Head of caudate nucleus (tissue), 42 donors: ENCODE measurements at places on chromosomes 3 and 15.

DNA sequence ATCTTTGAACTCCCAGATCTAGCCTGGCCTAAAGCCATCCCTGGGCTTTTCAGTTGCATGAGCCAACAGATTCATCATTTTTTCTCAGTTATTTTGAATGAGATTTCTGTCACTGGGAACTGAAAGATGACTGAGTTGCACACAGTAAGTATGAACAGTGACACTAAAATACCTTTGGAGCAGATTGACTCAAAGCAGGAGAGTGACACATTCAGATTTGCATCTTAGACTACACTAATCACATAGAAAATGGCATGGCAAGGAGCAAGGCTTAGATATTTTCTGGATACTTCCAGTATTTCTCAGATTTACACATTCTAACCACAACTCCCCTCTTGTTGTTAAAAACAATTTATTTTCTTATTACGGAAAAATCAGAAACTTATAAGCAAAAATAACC is 32.8 kb downstream of the SEC62 start:
- no peak for DNase-seq

- DNase-seq, result no peak
Measured at GRCh38 chr3:197882586-197882985, 67.4 kb upstream of the RPL35A start.

GRCh38 chr15:57218826-57219576 is 157.3 kb upstream of the CGNL1 start:
- DNase-seq, result no peak

DNA sequence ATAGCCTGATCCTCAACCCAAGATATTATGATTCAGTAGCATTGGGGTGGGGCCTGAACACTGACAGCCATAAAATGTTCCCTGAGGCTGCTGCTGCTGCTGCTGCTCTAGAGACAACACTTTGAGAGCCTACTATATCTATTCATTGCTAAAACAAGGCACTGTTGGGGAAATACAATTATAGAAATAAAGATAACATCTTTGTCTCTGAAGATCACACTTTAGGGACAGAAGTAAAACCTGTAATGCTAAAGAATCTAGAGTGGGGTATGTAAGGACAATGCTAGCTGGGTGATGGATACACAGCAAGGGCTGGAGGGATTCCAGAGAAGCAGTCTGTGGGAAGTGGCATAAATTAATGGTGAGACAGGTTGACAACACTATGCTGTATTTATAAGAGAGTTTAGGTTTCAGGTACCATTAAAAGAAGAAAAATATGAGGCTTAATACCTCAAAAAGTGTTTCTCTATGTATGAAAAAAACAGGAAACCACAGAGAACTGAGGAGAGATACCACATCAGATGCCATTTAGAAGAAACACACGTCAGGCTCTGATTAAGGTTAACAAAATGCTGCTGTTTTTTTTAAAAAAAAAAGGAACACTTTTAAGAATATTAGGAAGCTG is 115.9 kb downstream of the CBLB start:
- DNase-seq, result no peak

- no peak for DNase-seq
Measured at GRCh38 chr3:156160647-156161046, 40.3 kb downstream of the KCNAB1 start.

GRCh38 chr3:25117005-25117593 is 311.0 kb upstream of the RARB start:
- DNase-seq, result no peak

- no peak for DNase-seq
Measured at GRCh38 chr15:65344214-65344913, 33.4 kb downstream of the IGDCC3 start.

DNA sequence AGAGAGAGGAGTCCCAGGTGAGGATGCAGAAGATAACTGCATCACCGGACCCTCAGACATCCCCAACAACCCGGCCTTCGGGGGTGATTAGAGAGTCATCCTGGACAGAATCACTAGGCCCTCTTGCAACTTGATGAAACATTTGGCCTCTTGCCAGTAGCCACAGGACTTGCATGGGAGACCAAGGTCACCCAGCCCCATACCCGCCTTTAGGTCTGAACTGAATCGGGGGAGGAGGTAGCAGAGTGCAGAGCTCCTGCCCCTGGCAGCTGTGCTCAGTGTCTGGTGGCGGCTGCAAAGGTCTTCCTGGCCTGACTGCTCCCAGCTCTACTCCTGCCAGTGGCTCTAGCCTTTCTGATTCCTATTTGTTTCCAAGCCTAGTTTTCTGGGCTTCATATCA is 12.4 kb downstream of the PIF1 start:
- no peak for DNase-seq

GRCh38 chr15:49315391-49315823 is 107.6 kb upstream of the FGF7 start:
- no peak for DNase-seq

- no peak for DNase-seq
Measured at GRCh38 chr15:91873138-91873536, 19.6 kb downstream of the SLCO3A1 start.

- no peak for DNase-seq
Measured at GRCh38 chr3:73954506-73954905, 329.8 kb upstream of the PDZRN3 start.

DNA sequence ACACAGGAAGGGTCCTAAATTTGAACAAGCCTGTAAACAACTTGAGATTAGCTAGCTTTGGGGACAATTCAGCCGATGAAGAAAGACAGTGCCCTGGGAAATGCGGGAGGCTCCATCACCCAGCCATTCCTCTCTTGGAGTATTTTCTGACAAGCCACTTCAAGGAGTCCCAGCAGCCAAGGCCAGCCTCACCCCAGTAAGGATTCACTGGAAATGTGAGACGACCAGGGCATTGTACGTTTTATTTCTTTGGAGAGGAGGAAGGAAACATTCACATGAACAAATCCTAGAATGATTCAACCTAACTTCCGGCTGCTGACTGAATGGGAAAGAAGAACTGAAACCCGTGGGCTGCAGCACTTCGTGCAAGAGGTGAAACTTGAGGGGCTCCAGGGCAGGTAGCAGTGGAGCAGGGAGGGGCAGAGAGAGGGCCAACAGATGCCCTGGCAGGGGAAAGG is 116.4 kb upstream of the ARHGEF3 start:
- DNase-seq, result no peak

DNA sequence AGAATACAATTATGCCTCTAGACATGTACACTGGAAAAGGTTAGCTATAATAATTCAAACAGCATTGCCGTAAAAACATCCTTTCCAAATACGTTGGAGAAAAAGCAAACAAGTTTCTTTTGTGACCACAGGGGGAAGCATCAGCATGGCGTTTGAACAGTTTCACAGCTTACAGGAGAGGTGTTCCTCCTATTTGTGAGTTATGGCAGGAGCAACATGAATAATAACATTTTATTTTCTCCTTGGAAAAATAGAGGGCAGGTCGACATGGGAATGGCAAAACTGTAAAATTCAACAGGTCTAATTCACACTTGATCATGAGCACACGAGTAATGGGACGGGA is 39.7 kb upstream of the GADL1 start:
- no peak for DNase-seq

- DNase-seq, result no peak
Measured at GRCh38 chr3:33071181-33071580, 25.8 kb downstream of the GLB1 start.

DNA sequence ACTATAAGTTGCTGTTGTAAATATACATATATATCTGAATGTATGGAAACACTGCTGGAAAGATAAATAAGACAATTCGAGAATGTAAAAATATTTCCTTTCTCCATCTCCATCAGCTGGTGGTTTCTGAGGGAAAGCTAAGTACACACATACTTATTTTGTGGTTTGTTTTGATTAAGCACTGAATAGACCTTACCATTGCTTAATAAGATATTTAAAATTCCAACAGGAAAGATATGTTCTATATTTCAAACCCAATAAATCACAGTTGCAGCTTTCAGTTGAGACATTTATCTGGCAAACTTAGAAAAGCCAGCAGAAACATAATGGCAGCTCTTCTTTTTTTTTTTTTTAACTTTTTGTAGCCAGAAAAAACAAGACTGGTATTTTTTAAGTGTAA is 160.4 kb downstream of the VGLL3 start:
- no peak for DNase-seq

DNA sequence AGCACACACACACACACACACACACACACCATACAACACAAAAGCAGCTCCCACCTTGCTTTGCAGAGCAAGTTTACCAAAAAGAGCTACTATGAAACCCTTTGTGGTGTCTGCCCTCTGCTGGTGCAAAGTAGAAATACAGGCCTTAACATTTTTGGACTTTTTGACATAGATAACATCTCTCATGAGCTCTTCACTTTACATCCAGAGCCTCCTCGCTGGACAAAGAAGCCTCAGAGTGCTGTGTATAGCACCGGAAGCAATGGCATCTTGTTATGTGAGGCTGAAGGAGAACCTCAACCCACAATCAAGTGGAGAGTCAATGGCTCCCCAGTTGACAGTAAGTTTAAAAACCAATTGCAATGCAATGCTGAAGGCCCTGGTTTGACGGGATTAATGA is 157.9 kb downstream of the CHL1 start:
- DNase-seq, result no peak

GRCh38 chr3:180973543-180973942 is 16.0 kb downstream of the DNAJC19 start:
- DNase-seq, result no peak

GRCh38 chr3:13192471-13193213 is 119.4 kb upstream of the IQSEC1 start:
- no peak for DNase-seq

GRCh38 chr3:12345141-12345561 is 56.3 kb downstream of the PPARG start:
- DNase-seq, result no peak

- DNase-seq, result no peak
Measured at GRCh38 chr15:98174286-98174685, 213.8 kb downstream of the ARRDC4 start.

- DNase-seq, result no peak
Measured at GRCh38 chr3:151866711-151867410, 6.6 kb upstream of the SUCNR1 start.

DNA sequence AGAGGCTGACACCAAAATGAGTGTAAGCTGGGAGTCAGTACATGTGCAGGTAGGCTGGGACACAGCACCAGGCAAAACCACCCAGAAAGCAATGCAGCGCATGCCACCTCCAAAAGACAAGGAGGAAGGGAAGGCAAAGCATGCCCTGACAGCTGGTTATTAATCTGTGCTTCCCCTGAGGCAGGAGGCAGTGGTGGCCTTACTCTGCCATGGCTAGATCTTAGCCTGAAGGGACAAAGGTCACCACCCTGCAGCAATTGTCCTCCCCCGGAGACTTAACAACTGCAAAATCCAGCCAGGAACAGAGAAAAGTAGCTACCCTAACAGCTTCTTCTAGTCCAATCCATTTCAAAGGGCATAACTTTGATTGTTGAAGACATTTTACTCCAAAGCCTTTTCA is 73.7 kb downstream of the PLD1 start:
- no peak for DNase-seq

DNA sequence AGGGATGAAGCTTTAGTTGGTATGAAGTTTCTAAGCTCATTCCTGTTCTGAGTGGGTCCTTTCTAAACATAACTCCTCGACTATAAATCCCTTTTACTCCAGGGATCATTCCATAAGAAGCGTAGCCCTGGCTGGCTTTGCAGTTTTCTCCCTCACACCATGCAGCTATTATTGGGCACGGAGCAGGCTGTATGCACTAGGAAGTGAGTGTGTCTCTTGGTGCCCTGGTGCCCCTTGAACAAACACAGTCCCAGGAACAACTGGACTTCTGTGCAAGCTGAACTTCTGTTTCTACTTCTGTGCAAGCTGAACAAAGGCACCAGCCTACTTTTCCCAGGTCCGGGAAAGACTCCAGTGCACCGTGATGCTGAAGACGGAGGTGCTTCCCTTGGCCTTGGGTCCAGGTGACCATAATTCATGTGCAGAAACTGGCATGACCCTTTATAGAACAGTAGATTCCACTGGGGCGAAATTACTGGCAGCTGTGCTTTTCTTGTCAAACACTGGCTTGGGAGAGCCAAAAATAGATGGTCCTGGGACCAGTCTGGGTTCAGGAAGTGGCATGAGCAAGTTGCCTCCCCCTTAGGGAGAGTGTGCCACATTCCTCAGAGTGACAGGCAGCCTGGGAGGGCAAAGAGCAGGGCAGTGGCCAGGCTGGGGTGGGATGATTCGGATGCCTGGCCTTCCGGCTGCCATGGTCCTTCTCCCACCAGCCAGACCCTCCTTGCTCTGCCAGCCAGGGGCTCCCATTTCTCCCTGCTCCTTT is 127.2 kb downstream of the SLCO3A1 start:
- DNase-seq, result no peak

DNA sequence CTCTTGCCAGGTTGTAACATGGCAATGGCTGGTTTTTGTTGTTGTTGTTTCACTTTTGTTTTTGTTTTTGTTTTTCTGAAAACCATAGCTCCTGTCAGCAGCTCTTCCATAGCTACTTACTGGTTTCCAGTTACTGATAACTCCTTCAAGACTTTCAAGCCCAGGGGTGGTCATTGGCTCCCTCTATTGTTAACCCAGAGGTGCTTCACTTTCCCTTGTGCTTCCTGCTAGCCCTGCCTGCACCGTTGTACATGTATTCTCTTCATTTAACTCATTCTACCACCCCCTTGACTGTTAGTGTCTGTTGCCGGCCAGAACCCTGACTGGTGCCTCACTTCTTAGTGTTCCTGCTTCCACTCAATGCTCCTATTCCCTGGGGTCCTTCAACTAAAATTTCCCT is 4.2 kb upstream of the TRAT1 start:
- DNase-seq, result no peak

DNA sequence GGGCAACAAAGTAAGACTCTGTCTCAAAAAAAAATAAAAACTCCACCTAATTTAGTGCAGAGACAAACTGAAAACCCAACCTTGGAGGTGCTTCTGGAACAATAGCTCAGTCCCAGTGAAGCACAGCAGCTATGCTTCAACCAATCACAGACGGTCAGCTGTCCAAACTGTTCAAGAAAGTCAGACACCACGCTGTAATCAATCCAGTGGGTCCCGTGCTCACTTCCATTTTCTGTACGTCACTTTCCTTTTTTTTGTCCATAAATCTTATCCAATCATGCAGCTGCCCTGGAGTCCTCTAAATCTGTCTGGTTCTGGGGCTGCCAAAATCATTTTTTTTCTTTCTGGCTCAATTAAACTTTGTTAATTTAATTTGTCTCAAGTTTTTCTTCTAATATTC is 93.6 kb upstream of the FAM174B start:
- DNase-seq, result no peak

DNA sequence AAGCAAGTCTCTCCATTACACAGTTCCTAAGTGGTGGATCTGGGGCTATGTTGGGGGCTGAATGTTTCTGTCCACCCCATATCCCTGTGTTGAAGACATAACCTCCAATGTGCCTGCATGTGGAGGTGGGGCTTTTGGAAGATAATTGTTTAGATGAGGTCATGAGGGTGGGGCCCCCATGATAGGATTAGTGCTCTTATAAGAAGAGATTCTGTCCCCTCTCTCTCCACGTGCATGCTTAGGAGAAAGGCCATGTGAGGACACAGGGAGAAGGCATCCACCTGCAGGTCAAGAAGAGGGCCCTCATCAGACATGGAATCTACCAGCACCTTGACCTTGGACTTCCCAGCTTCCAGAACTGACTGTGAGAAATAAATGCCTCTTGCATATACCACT is 231.0 kb upstream of the CHRNA7 start:
- no peak for DNase-seq
